ENCODE measurements at places on chromosomes 2 and 18. TPM values are rescaled to one million over a fixed set of nuclear protein-coding genes. Genes with fewer than 3 reads are reported as not detected.

GRCh38 chr2:205865905-205866441, 183.7 kb downstream of the NRP2 start:
- DNase-seq, result no peak

Gene NAT8
- polyA plus RNA-seq, result 23.9 TPM

DNA sequence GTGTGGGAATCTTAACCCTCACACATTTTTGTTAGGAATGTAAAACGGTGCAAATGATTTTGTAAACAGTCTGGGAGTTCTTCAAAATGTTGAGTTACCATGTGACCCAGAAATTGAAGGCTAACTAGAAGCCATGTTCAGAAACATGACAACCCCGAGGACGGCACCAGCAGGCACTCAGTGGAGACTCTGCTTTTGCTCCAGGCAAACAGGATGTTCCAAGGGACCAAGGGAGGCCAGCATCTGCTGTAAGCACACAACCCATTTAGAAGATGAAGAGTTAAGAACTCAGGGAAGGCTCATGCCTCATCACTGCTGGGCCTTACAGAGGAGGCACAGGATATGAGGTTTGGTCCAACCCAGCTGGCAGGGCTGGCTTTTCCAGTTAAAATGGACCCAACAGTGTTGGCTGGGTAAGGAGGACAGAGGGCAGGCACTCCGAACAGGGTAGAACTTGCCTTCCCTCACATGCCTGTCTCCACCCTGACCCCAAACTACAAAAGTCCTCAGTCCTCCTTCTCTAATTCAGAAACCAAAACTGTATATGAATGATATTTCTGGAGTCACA, 23.6 kb downstream of the PARD6G start:
- no peak for DNase-seq

GRCh38 chr18:43571078-43571689, 293.9 kb upstream of the SYT4 start:
- no peak for DNase-seq

DNA sequence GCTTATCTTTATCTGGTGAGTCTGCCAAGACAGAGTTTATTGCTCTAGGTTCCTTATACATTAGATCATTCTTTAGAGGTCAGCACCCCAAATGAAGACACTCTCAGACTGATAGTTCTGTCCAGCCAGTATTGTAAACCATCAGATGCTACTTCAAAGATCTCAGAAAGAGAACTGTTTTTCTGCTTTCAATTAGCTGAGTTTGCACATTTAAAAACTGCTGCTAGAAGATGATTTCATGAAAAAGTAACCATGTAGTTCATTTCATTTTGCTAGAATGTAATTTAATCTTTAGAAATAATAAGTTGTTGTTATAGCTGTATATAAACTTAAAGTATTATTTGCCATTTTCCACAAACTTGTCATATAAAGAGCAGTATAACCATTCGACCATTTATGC, 344.5 kb upstream of the ATP5MC3 start:
- DNase-seq, result no peak

DNA sequence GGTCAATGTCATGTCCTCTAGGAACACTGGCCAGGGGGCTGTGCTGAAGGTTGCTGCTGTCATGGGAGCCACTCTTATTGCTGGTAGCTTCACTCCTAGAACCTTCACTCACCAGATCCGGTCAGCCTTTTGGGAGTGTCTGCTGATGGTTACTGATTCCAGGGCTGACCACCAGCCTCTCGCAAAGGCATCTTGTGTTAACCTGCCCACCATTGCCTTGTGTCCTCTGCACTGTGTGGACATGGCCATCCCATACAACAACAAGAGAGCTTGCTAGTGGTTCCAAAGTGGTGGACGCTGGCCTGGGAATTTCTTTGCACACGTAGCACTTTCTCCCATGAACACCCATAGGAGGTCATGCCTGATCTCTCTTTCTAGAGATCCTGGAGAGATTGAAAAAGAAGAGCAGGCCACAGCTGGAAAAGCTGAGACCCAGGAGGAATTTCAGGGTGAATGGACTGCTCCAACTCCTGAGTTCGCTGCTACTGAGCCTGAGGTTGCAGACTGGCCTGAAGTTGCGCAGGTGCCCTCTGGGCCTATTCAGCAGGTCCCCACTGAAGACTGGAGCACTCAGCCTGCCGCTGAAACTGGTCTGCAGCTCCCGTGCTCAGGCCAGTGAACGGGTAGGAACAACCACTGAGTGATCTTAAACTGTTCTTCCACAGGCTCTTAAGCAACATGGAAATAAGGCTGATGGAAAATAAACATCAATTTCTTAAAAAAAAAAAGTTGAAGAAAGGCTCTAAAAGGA, 18.7 kb upstream of the C2orf80 start:
- DNase-seq, result no peak

GRCh38 chr2:48929571-48930301, 174.2 kb upstream of the LHCGR start:
- no peak for DNase-seq

- DNase-seq, result no peak
These were observed 440 bp upstream of the UGGT1 start for GRCh38 chr2:128090575-128090944.

DNA sequence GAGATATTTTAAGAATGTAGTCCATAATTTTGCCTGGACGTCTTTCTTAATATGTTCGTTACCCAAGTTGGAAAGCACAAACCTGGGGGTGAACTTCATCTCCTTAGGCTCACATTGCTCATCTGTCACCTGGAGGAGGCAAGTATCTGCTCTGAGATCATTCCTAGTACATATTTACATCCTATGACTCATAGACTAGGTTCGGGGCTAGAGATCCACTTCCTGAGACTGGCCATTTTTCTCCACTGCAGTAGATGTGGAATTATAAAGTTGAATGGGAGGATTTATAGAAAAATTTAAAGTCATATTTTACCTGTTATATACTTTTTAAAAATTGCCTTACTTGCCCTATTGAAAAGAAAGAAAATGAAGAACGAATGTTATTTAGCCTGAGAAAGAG, 77.5 kb upstream of the PROKR1 start:
- DNase-seq, result no peak

Gene PAIP2B
- polyA plus RNA-seq, result 20.8 TPM

Gene GALNT3
- polyA plus RNA-seq, result 16.9 TPM

DNA sequence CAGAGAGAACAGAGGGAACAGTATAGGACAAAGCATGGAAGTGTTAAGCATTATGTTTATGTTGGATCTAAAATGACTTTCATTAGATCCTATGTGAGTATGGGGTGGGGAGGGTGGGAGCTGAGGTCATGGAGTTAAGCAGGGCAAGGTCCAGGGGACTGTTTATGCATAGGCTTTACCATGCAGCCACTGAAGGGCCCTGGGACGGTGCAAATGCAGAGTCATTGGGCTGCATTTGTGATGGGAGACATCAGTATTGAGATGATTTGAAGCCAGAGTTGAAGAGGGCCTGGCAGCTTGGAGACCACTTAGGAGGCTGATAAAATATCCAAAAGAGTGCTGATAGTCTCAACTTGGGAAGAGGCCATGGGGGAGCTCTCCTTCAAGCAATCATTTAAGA, 22.7 kb downstream of the IL1RL2 start:
- DNase-seq, result no peak

Gene SLC4A5
- 2.2 TPM for polyA plus RNA-seq

Gene PJVK
- 8.3 TPM for polyA plus RNA-seq

DNA sequence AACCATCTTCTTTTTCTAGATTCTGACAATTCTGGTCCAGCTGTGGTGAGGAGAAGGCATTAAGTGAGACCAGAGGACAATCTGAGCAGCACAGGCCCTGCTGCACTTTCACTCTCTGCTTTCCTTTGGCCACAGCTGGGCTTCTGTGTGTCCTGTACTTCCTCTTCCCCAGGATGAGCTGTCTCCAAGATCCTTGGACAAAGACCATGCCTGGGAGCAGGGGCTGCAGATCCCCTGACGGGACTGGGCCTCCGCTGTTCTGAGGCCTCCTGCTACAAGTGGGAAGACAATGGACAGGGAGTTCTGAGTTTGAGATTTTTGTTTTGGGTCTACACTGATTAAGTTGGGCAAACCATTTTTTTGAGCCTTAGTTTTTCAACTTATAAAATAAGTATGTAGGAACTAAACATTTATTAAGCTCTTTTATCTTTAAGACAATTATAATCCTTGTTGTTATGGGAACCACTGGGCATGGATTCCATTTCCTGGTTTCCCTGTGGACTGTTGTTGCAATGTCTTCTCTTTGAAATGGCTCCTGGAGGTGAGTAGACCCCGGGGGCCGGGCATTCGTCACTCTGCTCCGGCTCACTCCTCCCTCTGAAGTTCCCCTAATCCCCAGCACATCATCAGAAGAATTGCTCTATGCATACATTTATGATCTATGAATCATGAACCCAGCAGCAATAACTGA, 266.6 kb downstream of the ACTR3 start:
- no peak for DNase-seq

DNA sequence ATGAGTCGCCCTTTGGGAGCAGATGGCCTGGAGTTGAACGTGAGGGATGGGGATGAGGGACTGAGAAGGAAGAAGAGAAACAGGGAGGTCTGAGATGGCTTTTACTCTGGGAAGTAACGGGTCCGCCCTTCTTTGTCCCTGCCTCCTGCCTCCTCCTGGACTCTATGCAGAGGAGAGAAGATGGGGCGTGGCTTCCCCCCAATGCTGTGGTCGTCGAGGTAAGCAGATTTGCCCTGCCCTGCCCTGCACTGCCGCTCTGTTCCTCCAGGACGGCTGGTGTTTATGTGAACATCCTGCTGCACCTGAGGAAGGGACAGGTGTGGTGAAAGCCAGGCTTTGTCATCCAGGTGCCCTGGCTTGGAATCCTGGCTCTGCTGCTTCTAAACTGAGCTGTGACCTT, 13.5 kb upstream of the NTSR2 start:
- DNase-seq, result no peak

Gene RFX8
- 0.69 TPM for polyA plus RNA-seq

- DNase-seq, result no peak
These were observed 187.6 kb downstream of the ARHGAP28 start for GRCh38 chr18:6917072-6917471.

Gene CPO
- 1.3 TPM for polyA plus RNA-seq

- no peak for DNase-seq
These were observed 20.2 kb upstream of the ST3GAL5 start for GRCh38 chr2:85909005-85909404.

Gene NYAP2
- polyA plus RNA-seq, result not detected

DNA sequence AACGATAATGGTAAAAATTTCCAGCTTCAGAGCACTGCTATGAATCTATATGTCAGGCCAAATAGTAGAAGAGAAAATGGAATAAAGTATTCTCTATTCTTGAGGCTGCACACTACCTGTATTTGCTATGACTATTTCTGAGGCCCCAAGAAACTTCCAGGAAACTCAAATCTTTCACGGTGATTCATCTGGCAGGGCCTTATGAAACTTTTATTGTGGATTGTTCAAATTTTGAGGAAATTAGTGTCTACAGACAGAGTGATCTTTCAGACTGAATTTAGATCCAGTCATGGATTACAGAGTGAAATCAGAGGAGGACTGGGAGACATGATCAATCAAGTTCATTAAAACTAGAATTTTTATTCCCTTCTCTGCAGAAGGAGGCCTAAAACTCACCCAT, 4.1 kb upstream of the VSNL1 start:
- DNase-seq, result no peak

- no peak for DNase-seq
These were observed 125.8 kb downstream of the PTGR3 start for GRCh38 chr18:75083131-75083530.

Gene HOXD9
- polyA plus RNA-seq, result 56.4 TPM

Gene COL6A3
- polyA plus RNA-seq, result 239 TPM

Gene MBOAT2
- 69.5 TPM for polyA plus RNA-seq

- DNase-seq, result no peak
These were observed 169.2 kb downstream of the XIRP2 start for GRCh38 chr2:167057446-167057845.

DNA sequence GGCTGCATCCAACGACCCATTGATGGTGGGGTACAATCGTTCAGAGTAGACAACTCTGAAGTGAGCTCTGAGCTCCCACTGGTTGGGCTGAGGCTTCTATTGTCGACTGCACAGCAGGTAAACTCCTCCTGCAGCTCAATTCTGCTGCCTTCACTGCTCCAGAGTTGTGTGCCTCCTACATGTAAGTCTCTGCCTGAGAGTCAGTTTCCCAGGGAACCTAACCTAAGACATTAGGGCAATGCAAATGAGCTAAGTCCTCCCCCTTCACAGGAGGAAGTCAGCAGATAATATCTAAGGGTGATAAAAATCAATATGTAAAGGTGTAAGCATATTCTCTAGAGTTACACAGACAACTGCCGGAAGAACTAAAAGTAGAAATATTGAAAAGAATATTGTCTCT, 22.5 kb upstream of the ACYP2 start:
- DNase-seq, result no peak

DNA sequence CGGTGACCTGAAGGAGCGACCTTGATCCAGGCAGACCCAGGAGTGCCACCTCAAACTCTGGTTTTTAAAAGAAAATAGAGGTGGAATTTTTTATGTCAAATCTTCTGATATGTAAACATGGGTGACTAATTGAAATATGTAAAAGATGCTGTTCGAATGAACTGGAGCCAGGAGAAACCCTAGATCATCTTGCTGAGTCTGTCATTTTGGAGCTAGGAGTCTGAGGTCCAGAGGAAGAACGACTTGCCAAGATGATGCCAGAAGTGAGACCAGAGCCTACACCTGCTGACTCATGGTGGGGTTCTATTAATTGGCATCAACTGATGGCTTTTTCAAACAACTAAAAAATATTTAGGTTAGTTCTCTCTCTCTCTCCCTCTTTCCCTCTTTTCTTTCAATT, 74.1 kb downstream of the ACAA2 start:
- no peak for DNase-seq

Gene ZNG1B
- polyA plus RNA-seq, result 62.5 TPM

GRCh38 chr2:168427451-168427850, 28.6 kb upstream of the CERS6 start:
- DNase-seq, result no peak

DNA sequence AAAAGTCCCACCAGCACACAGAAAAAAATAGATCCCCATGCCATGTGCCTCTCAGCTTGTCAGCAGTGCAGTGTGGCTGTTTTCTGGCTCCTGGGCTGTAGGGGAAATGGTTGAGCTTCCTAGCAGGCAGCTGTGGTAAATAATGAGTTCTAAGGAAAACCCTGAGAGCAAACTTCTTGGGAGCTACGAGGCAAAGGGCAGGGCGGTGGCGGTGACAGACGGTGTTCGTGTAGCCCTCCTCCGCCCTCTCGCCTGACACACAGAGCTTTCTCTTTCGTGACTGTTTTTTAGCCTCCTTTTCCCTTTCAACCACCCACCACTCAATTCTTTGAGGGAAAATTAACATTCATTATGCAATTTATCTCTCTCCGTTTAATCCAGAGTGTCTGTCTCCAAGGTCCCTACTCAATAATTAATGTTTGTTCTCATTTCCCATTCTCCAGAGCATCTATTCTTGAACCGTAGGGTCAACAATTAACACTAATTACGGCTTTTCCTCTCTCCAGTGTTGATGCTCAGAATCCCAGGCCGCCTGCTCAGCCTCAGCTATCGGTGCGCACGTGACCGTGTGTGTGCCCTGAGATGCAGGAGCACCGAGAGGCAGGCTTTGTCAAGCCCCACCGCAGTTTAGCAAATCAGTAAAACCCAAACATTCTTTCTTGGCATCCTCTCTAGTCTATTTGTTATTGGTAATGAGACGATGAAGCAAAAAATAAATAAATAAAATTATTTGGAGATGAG, 50.1 kb downstream of the KIAA2012 start:
- no peak for DNase-seq
